Stimulated activated CD8-positive, alpha-beta memory T cell treated with anti-CD3 and anti-CD28 coated beads, Interleukin-15, amount 100 ng/mL, for 1 hour (primary cell): ENCODE measurements at places on chromosomes 3 and 15.

- DNase-seq: no peak
Observed at GRCh38 chr3:54530944-54531343, 396.9 kb downstream of the LRTM1 start.

DNA sequence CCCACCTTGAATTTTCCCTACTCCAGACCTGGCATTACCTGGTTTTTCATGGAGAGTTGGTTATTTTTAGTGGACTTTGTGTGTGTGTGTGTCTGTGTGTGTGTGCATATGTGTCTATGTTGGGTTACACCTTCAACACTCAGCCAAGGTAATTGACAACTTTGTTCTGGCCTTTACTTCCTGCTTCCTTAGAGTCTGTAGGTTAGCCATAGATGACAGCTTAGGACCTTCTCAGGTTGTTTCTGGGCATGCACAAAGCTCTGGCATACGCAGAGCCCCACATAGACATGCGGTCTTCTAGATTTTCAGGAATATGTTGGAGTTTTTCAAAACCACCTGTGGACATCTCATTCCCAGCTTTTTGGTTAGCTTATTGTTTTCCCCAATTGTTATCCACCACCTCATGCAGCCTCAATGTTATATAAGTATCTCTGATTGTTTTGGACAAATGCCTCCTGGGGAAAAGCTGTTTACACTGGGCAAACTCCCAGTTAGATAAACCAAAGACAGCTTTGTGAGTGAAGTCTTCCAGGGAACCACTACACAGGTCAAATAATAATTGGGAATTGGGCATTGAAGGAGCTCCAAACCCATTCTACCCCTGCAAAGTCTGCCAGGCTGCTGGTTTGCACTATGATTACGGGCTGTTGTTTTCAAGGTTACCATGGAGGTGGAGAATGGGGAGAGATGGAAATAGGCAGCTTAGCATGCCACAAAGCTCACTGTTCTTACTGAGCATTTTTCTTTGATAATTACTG, 201.2 kb downstream of the ADAMTSL3 start:
- DNase-seq: no peak

DNA sequence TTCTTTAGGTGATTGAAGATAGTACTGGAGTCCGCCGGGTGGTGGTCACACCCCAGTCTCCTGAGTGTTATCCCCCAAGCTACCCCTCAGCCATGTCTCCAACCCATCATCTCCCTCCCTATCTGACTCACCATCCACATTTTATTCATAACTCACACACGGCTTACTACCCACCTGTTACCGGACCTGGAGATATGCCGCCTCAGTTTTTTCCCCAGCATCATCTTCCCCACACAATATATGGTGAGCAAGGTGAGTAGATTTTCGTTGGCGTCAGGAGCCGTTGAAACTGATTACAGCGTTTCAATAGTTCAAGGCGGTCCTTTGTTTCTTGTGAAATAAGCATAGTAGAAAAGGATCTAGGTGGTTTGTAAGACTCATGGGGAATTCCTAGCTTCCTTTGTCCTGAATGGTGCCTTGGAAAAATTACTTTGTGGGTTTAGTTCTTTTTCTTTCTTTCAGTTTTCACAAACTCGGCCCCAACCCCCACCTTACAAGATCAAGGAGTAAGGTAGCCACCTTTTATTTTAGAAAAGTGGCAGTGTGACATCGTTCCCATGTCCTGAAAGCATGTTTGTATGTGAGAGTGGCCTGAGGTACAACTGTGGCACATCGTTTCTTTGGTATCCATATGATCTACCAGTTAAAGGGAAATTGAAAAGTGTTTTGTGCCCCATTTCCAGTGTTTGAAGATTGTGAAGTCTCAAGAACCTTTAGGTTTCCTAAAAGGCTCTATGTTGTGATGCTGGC, 200.6 kb downstream of the GHSR start:
- no peak for DNase-seq

DNA sequence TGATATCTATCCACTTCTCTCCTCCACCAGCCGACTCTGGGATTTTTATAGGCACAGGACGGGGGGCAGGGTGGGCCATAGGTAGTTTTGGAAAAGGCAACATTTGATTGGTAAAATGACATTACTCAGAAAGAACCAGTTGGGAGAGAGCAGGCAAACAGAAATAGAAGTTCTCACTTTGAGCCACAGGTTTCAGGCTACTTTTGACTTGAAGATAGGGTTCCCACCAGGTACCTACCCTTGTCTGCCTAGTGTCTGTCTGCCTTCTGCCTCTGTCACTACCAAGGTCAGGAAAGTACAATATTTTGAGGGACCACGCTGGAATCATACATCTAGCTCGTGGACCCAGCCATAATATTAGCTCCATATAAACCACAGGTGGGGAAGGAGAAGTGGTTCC, 412.9 kb upstream of the GRM7 start:
- DNase-seq: no peak

- no peak for DNase-seq
Observed at GRCh38 chr3:195407531-195408409, 35.0 kb downstream of the ACAP2 start.

DNA sequence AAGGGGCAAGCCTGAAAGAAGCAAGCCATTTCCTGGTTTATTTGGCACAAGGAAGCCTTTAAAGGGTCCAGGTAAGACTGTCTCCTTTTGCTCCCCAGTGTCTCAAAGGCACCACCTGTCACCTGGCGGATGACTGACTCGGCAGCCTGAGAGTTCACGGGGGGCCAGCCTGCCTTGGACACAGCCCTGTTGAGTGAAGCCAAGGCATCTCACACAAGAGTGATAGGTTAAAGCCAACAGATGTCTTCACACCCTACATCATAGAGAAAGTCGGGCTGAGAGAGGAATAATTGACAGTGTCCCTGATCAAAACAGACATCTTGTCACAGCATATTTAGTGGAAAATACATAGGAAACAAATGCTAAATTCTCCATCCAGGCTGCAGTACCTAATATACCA, 28.2 kb upstream of the LIPC start:
- DNase-seq: no peak

DNA sequence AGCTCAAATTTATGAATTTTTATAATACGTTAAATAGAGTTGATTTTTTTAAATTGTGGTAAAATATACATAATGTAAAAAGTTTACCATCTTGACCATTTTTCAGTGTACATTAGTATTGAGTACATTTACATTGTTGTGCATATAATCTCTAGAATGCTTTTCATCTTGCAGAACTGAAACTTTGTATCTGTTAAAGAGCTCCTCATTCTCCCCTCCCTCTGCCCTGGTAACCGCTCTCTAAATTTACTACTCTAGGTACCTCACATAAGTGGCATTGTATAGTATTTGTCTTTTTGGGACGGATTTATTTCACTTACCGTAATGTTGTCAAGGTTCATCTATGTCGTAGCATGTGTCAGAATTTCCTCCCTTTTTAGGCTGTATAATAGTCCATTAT, 13.6 kb downstream of the TBC1D23 start:
- DNase-seq: no peak

DNA sequence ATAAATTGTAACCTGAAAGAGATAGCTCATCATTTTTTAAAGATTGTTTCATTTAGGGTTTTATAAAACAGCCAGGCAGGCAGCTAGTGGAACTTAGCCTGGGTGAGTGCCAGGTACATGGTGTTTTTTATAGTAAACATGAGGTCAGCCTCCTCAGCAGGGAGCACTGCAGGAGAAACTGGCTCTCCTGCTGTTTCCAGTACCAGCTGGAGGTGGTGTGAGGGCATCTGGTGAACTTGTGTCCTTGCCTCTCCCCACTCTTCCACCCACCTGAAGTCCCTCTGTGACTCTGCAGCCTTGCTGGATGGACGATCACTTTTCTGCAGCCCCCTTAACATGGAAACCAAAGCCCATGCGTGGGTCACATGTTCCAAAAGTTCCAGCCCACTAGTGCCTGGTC, 128.4 kb downstream of the FAM174B start:
- no peak for DNase-seq

- DNase-seq: no peak
Observed at GRCh38 chr15:69973102-69973714, 124.5 kb downstream of the TLE3 start.

- no peak for DNase-seq
Observed at GRCh38 chr3:139627759-139628158, 50.0 kb downstream of the NMNAT3 start.

GRCh38 chr3:160801386-160802118, 45.5 kb downstream of the PPM1L start:
- DNase-seq: no peak

DNA sequence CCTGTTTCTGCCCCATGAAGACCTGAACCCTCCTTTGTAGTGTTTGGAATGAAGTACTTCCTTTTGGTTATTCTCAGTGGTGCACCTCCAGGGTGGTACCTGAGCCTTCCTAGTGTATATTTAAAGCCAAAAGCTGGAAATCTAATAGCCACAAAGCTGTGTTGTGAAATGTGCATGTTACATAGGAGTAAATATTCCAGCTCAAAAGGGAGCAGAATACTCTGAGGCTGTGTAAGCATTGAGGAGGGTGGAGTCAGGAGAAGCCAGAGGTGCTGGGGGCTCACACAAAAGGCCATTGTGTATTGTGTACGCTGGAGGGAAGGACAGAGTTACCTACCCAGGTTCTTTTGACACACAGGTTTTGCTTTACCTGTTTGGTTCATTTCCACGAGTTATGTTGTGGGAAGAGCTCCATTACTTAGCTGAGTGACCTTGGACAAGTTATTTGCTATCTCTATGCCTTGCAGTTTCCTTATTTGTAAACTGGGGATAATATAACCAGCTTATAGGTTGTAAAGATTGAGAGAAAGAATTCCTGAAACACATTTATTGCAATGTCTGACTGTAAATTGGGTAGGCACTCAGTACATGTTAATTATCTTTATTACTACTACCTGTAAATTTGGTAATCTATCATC, 24.7 kb downstream of the GPR171 start:
- DNase-seq: no peak

DNA sequence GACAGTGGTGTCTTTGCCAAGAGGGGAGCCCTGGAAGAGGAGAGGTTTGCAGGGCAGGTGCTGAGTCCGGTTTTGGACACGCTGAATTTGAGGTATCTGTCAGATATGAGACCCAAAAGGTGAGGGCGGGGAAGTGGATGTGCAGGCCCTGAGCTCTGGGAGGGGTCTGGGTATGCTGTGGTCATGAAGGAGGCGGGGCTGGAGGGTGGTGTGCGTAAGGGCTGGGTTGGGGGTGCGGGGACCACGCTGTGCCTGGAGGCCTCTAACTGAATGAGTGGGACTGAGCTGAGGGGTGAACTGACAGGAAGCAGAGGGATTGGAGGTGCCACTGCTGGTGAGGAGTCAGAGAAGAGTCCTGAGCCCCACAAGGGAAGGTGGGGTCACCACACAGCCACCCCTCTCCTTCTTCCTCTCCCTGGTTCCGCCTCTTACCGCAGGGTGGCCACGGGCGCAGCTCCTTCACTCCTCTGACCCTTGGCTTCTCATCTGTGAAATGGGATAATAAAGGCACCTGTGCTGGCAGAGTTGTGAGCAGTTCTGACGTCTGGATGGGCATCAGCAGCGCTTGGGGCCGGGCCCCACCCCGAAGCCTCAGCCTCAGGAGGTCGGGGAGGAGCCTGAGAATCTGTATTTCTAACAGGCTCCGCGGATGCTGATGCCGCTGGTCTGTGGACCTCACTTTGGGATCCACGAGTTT, 28.8 kb downstream of the PSTPIP1 start:
- DNase-seq: no peak

GRCh38 chr3:144995856-144996255, 1024.2 kb downstream of the DIPK2A start:
- DNase-seq: no peak

- DNase-seq: no peak
Observed at GRCh38 chr15:23424111-23424904, 22.7 kb downstream of the GOLGA6L2 start.

DNA sequence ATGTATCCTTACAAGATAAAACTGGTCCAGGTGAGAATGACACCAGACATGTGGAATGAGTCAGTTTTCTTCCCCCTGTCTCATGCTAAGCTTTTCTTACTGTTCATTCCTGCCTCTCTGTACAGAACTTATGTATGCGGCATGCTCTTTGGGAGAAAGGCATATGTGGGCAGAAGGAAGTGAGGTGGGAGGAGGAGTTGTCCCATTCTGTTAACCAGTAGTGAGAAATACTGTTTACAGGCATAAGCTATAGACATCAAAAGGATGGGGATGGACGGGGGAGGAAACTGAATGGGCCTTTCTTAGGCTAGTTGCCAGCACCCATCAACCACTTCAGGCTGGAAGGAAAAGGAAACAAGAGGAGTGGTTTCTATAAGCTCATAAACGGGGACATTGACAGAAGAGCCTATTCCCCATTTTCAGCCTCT, 143.6 kb upstream of the BHLHE40 start:
- no peak for DNase-seq

- no peak for DNase-seq
Observed at GRCh38 chr3:20015525-20015924, 3.5 kb upstream of the PP2D1 start.

- DNase-seq: no peak
Observed at GRCh38 chr3:126745760-126746394, 41.8 kb downstream of the CHCHD6 start.

DNA sequence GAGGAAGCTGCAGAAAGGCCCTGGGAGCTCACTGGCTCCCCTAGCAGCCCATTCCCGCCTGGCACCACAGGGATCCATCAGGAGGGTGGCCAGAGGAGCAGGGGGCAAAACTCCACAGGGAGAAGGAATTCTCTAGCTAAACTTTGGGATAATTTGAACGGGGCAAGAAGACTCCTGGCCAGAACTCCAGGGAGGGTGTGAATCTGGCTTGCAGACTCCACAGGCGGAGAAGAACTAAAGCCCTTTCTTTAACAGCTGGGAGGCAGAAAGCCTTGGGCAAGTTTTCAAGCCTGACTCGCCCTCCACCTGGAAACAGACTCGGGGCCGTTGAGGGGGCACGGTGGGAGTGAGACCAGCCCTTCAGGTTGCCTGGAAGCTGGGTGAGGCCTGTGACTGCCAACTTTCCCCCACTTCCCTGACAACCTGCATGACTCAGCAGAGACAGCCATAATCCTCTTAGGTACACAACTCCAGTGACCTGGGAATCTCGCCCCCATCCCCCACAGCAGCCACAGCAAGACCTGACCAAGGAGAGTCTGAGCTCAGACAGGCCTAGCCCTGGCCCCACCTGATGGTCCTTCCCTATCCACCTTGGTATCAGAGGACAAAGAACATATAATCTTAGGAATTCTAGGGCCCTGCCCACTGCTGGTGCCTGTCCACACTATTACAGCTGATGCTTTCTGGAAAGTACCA, 28.6 kb downstream of the SLC27A2 start:
- no peak for DNase-seq

GRCh38 chr3:167839460-167840134, 104.1 kb downstream of the SERPINI1 start:
- DNase-seq: no peak

DNA sequence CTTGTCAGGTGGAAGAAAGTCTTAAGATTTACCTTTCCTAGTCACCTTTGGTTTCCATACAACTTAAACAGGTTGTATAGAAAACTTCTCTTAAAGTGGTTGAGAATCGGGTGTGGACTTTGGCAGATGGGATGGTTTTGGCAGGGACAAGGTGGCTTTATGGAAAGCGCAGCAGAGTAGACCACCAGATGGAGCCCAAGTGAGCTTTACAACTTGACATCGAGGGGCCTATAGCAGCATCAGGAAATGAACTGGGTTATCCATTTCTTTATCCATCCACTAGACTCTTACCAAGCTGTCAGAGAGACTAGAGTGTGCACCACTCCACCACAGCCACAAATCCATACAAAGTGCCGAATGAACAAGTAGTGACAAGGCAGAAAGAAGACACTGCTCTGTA, 85.3 kb upstream of the MBNL1 start:
- DNase-seq: peak; percentile 32

- no peak for DNase-seq
Observed at GRCh38 chr15:64045774-64046420, 388 bp downstream of the DAPK2 start.
